ENCODE measurements at places on chromosomes 3 and 15.

DNA sequence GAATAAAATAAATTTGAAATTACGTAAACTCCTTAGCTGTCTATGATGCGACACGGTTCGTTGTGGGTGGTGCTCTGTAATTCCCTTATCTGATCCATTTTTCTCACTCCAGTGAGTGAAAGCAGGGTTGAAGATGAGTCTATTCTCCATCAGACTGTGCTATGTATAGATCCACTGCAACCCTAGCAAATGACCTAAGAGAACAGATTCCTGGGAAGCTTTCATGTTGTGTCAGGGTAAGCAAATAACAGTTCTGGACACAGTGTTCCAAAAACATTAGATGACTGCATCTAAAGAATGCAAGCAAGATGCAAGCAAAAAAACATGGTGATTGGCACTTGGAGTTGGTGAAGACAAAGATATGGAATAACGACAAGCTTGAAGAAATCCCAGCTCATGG is 239.3 kb downstream of the SLC9A9 start:
- no peak for DNase-seq

GRCh38 chr3:178454726-178455125 is 81.5 kb upstream of the KCNMB2 start:
- DNase-seq: no peak

- no peak for DNase-seq
Measured at GRCh38 chr3:31815631-31816440, 165.2 kb downstream of the OSBPL10 start.

- DNase-seq: no peak
Measured at GRCh38 chr3:16071206-16071605, 103.3 kb upstream of the GALNT15 start.
